ENCODE measurements at places on chromosomes 3 and 15. TPM values are rescaled to one million over a fixed set of nuclear protein-coding genes. Genes with fewer than 3 reads are reported as not detected.

The CLSTN2 gene
- total RNA-seq: 10.7 TPM

The BUB1B gene
- 0.54 TPM for total RNA-seq

The OIP5 gene
- not detected for total RNA-seq

The GPR149 gene
- total RNA-seq: not detected

The GOLGA8G gene
- total RNA-seq: not detected

The NCEH1 gene
- 64.0 TPM for total RNA-seq

The DUOXA2 gene
- total RNA-seq: not detected

The ADAMTS17 gene
- total RNA-seq: 1.2 TPM

Measured in heart right ventricle (tissue), 16 donors.